ENCODE measurements at places on chromosomes 6 and 20.

- DNase-seq: no peak
Observed at GRCh38 chr20:50320005-50320900, 129.6 kb downstream of the CEBPB start.

DNA sequence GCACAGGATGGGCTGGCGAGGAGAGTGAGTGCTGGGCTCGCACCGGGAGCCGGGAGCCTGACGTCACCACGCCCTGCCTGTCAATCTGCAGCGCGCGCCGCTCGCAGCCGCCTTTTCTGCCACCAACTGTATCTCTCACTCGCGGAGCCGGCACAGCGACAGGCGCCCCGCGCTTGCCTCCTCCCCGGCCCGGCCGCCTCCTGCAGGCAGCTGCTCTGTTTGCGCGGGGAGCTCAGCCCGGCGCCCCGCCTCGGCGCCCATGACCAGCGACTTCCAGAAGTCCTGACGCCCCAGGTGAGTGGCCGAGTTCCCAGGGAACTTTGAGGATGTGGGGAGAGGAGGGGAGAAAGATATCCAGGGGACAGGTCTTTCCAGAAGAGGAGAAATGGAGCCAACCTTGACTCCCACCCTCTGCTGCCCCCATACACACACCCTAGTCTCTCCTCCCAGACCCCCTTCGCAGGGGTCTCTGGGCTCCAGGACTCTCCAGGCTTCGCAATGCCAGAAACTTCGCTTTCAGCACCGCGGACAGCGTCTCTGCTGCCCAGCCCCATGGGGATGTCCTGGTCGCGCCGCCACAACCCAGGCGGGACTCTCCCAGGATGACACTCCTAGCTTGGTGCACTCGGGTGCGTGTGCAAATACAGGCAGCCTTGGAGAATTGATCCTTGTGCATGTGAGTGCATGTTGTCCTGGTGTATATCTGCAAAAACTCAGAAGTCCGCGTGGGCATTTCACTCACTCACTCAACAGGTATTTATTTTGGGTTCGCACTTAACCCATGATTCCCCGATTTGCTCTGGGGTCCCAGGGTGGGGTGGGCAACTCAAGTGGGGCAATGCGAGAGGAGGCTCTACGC, at the start of gene GPR6:
Gene GPR6 (plus strand): TSS at position 138 of the 859 bp plus-strand sequence. CDS start 802 bp downstream, outside the sequence.
- peak; percentile 71 for DNase-seq

GRCh38 chr6:150915880-150916265, 50.4 kb downstream of the MTHFD1L start:
- no peak for DNase-seq

- no peak for DNase-seq
Observed at GRCh38 chr20:49814057-49814694, 1.5 kb downstream of the SLC9A8 start.

- DNase-seq: peak; percentile 54
Observed at GRCh38 chr20:64165866-64166600, 1.8 kb downstream of the MYT1 start.

DNA sequence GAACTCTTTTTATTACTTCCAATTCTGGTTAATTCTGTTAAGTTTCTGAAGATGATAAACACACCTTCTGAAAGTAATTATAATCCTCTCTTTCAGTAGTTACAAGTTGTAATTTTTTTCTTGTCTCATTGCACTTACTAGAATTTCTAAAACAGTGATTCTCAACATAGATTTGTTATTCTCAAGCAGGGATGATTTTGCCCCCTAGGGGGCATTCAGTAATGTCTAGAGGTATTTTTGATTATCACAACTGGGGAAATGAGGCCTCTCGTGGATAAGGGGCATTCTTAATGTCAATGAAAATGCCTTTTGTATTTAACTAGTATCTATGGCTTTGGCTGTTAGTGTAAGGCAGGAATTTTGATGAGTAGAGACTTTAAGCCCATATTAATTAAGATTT, 39.4 kb upstream of the MAFB start:
- no peak for DNase-seq

- no peak for DNase-seq
Observed at GRCh38 chr6:62102387-62102786, 183.6 kb downstream of the KHDRBS2 start.

GRCh38 chr6:106254636-106255035, 70.9 kb downstream of the ATG5 start:
- peak; percentile 87 for DNase-seq

DNA sequence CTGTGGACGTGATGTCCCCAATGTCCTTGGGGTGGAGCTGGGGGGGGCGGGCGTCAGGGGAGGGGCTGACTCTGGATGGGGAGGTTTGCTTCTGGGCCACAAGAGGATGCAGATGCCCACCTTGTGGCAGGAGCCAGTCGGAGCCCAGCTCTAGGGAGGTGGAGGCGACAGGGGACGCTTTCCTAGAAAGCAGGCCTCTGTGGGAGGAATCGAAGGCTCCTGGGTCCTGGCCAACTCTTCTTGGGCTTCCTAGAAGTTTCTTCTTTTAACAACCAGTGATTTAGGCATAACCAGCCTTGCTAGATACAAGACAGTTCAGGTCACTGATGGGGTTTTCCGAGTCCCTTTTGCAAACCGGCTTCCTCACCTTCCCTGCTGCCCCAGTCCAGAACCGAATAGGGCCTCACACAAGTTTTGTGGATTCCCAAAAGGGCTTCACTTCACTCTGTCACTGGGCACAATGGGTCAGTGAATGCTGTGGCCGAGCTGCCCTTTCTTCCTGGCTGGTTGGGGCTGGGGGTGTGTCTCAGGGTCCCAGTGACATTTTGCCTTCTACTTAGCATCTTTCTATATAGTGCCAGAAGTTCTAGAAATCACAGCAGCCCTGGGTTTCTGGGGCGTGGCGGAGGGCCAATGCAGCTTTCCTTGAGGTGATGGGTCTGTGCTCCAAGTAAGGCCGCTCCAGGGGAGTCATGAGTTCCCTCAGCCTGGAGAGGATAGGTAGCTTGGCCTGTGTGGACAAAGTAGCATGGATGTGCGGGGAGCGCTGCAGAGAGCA, 78.4 kb upstream of the FOXP4 start:
- DNase-seq: no peak

GRCh38 chr20:56974499-56975250, 291.8 kb downstream of the BMP7 start:
- DNase-seq: peak; percentile 46

- DNase-seq: no peak
Observed at GRCh38 chr20:32325706-32326503, 32.2 kb upstream of the ASXL1 start.

DNA sequence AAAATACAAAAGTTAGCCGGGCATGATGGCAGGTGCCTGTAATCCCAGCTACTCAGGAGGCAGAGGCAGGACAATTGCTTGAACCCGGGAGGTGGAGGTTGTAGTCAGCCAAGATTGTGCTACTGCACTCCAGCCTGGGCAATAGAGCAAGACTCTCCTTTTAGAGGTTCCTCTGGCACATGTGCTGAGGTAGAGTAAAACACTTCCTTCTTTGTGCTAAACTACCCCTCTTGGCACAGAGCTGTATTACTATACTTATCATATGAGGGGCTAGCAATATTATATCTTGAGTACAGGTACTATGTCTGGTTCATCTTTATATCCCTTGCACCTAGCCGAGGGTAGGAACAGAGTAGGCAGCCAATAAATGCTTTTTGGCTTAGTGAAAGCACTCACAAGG, 40.2 kb upstream of the SAMHD1 start:
- no peak for DNase-seq

DNA sequence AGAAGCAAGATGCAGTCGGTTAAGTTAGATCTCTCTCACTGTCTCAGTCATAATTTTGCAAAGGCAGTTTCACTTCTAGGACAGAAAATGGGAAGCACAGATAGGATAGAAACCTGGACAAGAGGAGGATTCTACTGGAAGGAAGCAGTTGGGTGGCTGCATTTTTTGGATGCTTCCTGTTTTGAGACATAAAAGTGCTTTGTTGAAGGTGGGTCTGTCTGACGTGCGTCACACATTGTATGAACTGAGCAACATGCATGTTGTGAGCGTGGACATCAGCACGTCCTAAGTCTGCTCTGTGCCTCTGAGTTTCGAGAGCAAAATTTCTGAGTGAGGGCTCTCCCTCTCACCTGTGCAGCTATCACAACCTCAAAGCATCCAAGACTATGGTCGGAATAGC, 68.7 kb upstream of the SNX9 start:
- no peak for DNase-seq

GRCh38 chr6:21067521-21067920, 526.0 kb upstream of the SOX4 start:
- no peak for DNase-seq

GRCh38 chr6:108955329-108955949, 107.2 kb downstream of the ARMC2 start:
- DNase-seq: no peak

- DNase-seq: peak; percentile 28
Observed at GRCh38 chr6:17986656-17987446, 584 bp downstream of the KIF13A start.

- DNase-seq: no peak
Observed at GRCh38 chr6:167336844-167337630, 12.2 kb downstream of the TTLL2 start.

DNA sequence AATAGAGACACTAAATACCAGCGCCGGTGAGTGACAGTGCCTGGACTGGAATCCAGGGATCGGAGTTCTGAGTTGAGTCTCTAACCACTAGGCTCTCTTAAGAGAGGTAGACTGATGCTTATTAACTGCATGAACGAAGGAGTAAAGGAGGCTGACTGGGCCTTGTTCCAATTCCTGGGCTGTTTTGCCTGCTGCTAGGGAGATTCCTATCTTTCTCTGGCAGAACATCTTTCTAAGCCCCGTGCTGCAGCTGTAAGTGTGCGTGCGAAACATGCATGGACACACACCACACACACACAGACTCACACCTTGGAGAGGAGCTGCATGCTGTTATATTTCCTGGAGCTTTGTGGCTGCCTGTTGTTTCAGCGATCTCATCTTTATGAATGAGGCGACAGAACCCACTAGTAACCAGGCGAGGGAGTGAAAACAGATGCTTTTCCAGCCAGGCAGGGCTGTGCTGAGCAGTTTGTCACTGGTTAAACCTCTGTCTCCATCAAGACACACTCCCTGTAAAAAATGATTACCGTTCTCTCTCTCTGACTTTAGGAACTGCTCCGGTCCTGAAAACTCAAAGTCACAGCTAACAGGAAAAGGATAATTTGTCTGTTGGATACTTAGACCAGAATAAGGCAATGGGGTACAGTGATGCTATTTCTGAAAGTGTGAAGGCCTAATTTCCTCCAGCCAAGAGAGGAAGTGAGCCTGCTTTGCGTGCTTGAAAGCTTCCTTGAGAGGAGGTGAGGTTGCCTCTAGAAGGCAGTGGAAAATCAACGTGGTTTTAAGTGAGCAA, 157.4 kb upstream of the ZNF217 start:
- DNase-seq: peak; percentile 89

- no peak for DNase-seq
Observed at GRCh38 chr20:37562695-37563480, 35.2 kb upstream of the BLCAP start.

DNA sequence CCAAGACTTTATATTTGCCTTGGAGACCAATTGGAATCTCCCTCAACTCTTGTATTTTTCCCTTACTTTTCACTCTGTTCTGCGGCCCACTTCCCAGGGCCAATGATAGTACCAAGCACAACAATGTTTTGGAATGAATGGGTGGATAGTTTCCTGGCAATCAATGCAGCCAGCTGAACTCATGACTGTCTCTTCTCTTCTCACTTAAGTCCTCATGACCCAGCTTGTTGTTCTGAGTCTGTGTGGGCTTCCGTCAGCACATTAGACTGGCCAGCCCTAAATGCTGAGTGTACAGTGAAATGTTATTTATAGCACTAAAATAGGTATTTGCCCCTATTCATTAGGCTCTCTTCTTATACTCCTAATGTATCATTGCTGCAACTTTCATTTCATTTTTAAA, 5.6 kb upstream of the MBOAT1 start:
- no peak for DNase-seq

DNA sequence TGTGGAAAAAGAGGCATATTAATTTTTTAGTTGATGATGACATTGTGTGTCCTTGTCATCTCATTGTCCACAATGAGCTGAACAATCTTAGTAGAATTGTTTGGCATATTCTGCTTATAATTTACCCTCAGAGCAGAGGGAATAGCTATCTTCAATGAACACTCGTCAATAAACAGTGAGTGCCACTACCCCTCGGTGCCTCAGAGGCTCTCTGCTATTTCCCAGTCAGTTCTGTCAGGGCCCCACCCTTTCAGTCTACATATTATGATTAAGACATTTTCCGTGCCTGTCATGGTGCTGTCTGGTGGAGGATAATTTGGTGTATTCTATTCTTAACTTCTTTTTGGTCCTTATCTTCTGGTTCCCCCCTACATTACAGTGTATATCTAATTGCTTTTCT, 31.2 kb downstream of the NUS1 start:
- no peak for DNase-seq

DNA sequence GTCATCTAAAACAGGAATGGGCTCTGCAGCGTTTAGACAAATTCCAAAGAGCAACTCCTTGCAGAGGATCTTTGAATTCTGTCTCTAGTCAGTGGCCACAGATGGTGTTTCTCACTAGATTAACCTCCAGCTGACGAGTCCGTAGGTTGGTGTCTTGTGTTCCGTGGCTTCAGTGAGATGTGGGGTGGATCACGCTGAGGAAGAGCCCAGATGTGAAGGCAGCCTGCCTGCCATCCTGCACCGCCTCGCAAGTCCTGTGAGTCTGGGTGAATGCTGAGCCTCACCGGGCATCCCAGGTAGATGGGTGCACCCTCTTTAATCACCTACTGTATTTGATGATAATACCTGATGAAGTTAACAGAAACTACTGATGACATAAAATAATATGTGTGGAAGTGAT, 70.4 kb downstream of the THBS2 start:
- no peak for DNase-seq

- DNase-seq: no peak
Observed at GRCh38 chr6:13235339-13235738, 93.0 kb downstream of the TBC1D7 start.

- DNase-seq: no peak
Observed at GRCh38 chr20:62045118-62045517, 20.6 kb downstream of the TAF4 start.

DNA sequence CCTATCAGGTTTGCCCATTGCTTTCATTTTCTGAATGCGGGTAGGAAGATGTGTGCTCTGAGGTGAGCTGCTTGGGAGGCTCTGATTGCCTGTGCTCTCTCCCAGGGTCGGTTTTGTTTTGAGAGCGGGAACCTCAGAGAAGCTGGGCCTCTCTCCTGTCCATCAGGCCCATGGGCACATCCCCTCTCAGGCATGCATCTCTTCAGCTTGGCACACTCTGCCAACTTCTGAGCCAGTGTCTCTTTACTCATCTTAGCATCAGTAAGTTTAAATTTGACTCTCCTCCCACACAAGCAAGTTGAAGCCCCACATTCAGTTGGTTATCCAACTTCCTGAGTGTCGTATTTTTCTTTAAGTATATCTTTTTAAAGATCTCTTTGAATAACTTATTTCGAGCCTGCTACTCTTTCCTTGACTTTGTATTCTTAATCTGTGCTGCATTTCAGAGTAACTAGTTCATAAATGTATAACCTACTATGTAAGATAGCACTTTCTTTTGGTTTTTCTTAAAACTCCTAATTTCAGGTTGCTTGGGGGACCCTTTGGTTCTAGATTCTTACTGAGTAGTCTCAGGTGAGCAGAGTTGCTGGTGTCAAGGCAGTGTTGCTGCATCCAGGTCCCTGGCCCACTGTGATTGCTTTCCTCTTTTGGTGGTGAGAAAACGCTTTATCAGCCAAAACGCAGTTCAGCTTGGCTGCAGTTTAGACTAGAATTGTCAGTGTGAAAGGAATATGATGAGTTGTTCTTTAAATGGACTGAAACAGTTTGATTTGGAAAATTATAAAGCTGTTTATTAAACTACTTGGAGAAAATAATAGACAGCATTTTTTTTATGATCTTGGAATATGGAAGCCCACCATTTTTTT, 54.8 kb downstream of the SNX9 start:
- DNase-seq: no peak

GRCh38 chr6:91079969-91080368, 493.1 kb upstream of the MAP3K7 start:
- peak; percentile 10 for DNase-seq

All from BE2C (cell line).